NCI-H2227 treated with DMSO at 0.1 percent for 48 hours (cell line): ENCODE measurements at places on chromosomes 11 and 22.

- DNase-seq = no peak
These were observed 36.9 kb downstream of the MAML2 start for GRCh38 chr11:96306071-96306470.

DNA sequence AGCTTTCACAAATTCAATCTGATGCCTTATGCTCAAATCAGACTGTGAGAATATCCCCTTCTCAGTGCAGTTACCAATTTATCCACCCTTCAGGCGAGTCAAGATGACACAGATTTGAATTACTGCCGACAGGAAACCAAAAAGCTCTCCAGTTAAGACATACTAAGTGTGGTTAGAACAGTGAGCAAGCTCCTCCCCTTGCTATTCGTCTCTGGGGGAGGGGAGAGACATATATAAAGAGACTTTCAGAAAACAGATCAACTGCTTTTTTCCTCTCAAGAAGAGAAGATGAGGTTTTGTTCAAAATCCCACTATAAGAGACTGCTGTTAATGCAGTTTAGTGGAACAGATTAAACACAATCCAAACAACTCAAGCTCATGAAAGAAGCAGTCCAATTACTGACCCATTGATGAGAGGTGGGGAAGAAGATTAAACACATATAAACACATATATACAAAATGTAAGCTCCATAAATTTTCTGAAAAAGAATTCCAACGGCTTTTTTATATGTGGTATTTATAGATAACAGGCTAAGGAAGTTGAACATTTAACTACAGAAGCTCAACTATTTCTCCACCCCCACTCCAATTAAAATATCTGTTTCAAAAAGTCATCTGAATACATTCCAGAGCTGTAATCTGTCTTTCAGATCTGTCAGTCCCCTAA lies 102.7 kb downstream of the MRTFA start:
- no peak for DNase-seq

GRCh38 chr22:30695871-30696655 lies 1.4 kb downstream of the OSBP2 start:
- DNase-seq = no peak

- DNase-seq = peak; percentile 34
These were observed 38.2 kb downstream of the PITPNB start for GRCh38 chr22:27880778-27881394.

GRCh38 chr11:1381793-1382425 lies 7.8 kb upstream of the BRSK2 start:
- DNase-seq = no peak

DNA sequence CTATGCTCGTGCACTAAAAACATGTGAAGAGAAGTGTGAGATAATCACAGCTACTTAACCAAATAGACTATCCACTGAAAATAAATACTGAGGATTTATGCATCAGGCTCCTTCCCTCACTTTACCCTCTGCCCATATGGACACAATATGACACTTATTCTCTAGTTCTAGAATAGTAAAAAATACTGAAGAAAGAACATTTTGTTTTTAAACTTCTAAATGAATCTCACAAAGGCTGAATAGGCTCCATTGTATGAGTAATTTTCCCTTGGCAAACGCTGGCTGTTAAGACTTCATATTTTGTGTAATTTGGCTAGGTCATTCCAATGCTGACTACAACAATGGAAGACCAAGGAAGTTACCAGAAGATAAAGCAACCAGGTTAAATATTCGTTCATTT lies 9.9 kb downstream of the HPS5 start:
- DNase-seq = no peak

- DNase-seq = no peak
These were observed 388.1 kb upstream of the API5 start for GRCh38 chr11:42923651-42924050.

GRCh38 chr11:25776238-25776637 lies 555.7 kb upstream of the ANO3 start:
- no peak for DNase-seq

DNA sequence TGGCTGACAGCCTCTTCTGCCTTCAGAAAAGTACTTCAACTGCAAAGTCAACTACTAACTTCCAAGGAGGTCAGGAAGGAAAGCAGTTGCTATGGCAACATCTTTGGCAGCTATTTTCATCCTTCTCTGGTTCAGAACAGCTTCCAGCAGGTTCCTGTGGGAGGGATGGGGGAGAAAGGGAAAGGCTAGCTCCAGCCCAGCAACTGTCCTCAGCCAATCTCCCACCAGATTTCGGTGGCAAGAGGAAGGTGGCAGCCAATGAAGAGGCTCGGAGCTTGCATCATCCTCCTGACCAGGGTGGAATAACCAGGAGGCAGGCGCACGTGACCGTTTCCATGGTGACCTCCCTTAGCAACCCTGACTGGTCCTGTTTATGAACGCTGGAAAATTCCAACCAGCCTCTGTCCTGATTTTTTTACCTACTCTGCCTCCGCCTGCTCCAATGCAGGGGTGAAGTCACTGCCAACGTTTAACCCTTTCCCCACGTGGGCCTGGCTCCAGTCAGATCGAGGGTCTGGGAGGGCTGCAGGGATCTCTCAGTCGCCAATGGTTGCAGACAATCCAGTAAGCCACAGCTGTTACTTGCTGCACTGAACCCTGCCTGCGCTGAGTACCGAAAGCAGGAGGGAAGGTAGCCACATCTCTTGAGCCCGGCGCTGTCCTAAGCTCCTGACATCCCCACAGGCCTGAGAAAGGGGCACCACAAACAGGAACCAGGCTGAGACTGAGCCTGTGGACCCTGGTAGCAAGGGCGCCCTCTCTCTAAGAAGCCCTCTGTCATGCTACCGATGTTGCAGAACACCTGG lies 11.2 kb upstream of the MALAT1 start:
- peak; percentile 99 for DNase-seq

DNA sequence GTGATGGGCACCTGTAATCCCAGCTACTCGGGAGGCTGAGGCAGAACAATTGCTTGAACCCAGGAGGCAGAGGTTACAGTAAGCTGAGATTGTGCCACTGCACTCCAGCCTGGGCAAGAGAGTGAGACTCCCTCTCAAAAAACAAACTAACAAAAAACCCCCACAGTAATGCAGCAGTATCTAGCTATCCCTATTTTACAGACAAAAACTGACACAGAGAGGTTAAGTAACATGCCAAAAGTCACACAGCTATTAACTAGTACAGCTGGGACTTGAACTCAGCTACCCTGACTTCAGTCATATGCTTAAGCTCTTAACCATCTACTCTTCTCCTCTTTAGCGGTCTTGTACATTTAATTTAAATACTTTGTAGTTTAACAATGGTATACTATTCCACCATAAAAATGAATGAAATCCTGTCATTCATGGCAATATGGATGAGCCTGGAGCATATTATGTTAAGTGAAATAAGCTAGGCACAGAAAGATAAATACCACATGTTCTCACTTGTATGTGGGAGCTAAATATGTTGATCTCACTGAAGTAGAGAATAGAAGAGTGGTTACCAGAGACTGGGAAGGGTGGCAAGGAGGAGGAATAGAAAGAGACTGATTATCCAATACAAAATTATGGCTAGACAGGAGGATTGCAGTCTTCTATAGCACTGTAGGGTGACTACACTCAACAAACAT lies 82.8 kb downstream of the DENND5A start:
- no peak for DNase-seq

- DNase-seq = no peak
These were observed 244.9 kb downstream of the CASP12 start for GRCh38 chr11:104653407-104653806.

DNA sequence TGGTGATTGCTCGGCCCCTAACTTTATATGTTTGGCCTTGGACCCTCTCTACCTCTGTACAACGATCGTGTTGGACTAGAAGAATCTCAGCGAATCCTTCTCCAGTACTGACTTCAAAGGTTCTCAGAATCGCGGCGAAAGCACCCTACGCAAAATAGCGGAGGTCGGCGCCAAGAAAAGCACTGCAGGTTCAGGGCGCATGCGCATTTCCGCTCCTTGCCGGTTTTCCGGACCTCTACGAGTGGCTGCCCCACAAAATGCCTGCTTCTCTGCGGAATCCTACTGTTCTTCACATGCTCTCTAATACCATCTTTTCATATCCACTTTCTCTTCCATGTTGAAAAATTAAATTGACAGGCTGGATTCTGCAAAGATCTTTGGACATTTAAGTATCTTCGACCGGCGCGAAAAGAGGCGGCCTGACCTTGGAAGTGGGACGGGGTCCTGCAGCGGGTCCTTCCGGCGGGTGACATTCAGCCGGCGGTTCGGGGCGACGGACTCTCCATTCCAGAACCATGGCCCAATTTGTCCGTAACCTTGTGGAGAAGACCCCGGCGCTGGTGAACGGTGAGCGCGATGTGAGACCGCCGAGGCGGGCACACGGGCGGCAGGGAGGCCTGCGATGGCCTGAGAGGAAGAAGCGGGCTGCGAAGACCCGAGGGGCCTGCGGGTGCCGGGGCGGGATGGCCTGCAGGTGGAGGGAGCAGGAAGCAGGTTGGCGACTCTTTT lies at the start of gene ATP5MG:
Gene ATP5MG, plus strand, starts transcription at position 456 of the 729 bp plus-strand sequence. Its CDS starts 60 bp downstream, at position 516.
- peak; percentile 87 for DNase-seq

- DNase-seq = peak; percentile 43
These were observed 4.9 kb upstream of the CELSR1 start for GRCh38 chr22:46542011-46542985.

DNA sequence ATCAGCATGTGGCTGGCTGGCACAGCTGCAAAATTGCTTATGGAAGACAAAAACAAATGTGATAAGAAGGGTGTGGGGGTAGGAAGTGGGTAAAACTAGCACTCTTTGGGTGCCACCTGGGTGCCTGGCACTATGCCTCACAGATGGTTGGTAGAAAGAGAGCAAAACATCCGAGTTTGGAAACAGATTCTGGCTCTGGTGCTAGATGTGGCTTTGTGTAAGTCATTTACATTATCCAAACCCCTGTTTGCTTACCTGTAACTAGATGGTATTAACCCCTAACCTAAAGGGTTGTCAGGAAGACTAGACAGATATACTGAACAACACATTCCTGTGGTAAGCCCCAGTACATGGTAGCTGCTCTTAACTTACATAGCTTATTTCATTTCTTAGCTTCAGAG lies 905.6 kb downstream of the DLG2 start:
- no peak for DNase-seq

- DNase-seq = no peak
These were observed 19.4 kb upstream of the PPFIA1 start for GRCh38 chr11:70250876-70251658.

DNA sequence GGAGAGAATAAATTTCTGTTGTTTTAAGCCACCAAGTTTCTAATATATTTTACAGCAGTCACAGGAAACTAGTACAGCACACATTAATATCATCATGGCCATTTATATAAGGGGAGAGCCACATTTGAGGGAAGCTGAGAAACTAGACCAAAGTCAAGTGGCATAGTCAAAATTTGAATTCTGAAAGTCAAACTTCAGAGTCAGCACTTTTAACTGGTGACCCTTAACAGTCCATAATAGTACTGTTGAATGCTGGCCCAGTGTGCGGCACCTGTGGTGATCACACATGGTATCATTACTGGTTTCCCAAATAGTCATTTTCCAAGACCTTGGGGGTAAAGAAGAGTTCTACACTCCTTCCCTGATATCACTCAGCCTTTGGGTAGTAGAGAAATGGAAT lies 44.3 kb upstream of the PAX6 start:
- no peak for DNase-seq

DNA sequence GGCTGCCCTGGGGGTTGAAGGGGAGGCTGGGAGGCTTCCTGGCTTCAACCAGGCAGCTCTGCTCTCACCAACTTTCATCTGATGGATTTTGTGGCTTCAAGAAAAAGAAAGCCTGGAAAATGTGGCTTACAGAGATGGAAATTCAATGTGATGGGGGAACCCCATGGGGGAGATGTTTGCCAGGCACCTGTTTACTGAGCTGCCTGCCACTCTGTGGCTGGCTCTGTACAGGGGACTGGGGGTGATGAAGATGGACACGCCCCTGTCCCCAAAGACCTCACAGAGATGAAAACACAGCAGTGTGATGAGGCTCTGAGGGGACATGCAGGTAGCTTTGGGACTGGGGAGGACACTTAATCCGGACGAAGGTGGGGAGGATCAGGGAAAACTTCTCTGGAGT lies 10.1 kb downstream of the TMEM258 start:
- no peak for DNase-seq

GRCh38 chr11:100632941-100633452 lies 54.1 kb upstream of the ARHGAP42 start:
- DNase-seq = no peak

- DNase-seq = no peak
These were observed 98.1 kb upstream of the KIRREL3 start for GRCh38 chr11:127098684-127099083.

DNA sequence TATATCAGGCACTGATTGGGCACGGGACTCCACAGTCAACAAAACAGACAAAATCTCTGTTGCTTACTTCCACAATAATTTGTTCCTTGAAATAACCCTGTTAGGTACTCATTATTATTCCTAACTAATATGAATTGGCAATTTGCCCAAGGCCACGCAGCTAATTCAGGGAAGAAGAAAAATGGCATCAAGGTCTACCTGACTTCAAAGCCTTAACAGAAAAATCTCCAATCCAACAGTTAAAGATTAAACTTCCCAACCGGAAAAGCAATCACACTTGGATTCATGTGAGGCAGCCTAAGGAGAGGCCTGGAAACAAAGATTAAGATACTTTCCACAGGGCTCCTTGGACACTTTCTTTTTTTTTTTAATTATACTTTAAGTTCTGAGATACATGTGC lies 68.9 kb downstream of the PRCP start:
- DNase-seq = no peak

GRCh38 chr11:6633422-6634408 lies 14.5 kb upstream of the TPP1 start:
- no peak for DNase-seq

DNA sequence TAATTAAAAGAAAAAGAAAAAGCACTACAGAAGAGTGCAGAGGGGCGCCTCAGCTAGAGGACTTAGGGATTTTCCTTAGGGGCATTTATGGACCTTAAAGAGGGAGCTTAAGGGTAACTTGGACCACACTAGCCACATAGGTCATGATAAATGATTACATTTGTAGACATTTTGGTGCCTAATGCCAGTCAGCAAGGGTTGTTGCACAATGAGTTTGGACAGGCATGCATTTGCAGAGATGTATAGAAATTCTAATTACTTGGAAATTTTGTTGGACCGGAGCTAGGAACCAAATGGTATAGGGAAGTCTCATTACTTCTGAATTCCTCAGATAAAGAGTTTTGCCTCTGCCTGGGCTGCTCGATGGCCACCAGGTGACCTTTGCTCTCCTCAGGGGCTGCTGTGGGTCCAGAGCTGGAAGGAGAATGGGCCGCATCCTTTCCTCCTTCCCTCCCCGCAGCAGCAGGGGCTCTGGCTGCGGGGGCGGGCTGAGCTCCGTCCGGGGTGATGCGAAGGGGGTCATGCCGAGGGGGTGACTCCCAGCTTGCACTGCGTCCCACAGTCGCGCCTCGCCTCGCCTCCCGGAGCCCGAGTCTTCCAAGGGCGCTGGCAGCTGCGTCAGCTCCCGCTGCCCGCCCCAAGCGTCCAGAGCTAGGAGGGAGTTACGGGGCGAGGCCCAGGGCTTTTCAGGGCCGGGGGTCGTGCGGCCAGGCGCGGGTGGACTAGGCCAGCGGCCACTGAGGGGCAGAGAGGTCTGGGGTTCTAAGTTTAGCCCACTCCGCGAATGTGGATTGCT lies 20.3 kb upstream of the MALAT1 start:
- DNase-seq = no peak

GRCh38 chr22:38415561-38416321 lies 39.3 kb downstream of the KCNJ4 start:
- no peak for DNase-seq

GRCh38 chr22:19035474-19036228 lies 86.6 kb downstream of the DGCR2 start:
- DNase-seq = no peak
